ENCODE measurements at places on chromosomes 6 and 20.

GRCh38 chr20:38252292-38253288 is 7.9 kb downstream of the KIAA1755 start:
- no peak for DNase-seq

DNA sequence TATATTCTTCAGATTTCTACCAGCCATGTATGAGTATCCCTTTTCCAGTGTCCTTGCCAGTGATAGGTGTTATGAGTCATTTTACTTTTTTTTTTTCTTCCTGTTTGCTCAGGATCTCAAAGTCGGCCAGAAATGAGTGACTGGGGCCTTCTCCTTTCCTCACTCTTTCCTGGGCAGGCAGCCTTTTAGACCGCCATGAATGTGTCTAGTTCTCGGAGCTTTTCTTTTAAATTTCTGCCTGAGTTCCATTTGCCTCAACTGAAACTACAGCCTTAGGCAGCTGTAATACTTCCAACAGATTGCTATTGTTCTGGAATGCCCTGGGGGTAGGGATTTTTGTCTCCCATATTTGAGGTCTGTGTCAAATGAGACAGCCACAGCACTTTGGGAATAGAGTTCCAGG is 83.7 kb downstream of the STXBP5 start:
- no peak for DNase-seq

DNA sequence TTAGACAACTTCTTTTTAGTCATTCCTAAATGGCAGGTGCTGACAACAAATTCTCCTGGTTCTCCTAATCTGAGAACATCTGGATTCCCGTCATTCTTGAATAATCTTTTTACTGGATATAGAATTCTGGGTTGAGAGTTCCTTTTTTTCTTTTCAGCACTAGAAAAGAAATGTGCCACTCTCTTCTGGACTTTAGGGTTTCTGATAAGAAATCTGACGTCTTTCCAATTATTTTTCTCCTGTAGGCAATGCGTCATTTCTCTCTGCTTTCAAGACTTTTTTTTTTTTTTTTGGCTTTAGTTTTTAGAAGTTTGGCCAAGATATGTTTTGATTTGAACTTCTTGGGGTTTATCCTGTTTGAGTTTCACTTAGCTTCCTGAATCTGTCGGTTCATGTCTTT is 66.1 kb upstream of the RNF24 start:
- DNase-seq: no peak

- no peak for DNase-seq
Measured at GRCh38 chr6:97282238-97282725, 734 bp downstream of the MMS22L start.

- no peak for DNase-seq
Measured at GRCh38 chr6:138970159-138970558, 17.9 kb downstream of the REPS1 start.

GRCh38 chr6:133804265-133804664 is 84.6 kb upstream of the TCF21 start:
- DNase-seq: no peak

DNA sequence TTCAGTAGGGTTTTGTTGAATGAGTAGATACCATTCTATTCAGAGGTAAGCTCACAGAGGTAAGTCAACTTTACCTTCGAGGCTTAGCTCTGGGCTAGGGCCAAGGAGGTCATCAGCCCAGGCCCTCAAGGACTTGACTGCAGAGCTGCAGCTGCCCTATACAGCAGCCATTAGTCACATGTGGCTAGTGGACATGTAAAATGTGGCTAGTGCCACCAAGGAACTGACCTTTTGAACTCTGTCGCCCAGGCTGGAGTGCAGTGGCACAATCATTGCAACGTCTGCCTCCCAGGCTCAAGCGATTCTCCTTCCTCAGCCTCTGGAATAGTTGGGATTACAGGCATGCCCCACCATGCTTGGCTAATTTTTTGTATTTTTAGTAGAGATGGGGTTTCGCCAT is 47.9 kb upstream of the EPB41L1 start:
- no peak for DNase-seq

DNA sequence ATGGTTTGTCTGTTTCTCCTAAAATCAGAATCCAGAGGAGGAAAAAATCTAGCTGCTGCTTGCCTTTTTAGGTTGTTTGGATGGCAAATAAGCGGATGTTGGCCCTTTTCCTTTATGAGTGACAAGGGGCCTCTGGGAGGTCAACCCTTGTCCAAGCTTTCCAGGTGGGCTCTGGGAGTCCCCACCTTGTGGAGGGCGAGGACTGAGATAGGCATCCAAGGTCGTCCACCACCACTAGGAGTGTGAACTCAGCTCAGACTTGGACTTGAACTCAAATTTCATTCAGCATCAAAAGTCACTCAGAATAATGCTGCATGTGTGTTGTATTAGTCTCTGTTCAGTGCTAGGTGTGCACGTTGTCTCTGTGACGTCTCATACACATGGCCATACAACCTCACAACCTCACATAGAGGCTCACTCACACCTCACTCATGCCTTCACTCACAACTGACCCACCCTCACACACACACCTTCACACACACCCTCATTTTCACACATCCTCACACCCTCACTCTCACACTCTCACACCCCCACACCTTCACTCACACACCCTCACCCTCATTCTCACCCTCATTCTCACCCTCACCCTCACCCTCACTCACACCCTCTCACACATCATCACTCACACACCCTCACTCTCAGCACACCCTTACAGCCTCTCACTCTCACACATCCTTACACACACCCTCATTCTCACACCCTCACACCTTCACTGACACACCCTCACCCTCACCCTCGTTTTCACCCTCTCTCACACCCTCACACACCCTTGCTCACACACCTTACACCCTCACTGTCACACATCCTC is 18.0 kb downstream of the DYNLT1 start:
- no peak for DNase-seq

GRCh38 chr6:8855411-8855810 is 420.1 kb upstream of the SLC35B3 start:
- no peak for DNase-seq

DNA sequence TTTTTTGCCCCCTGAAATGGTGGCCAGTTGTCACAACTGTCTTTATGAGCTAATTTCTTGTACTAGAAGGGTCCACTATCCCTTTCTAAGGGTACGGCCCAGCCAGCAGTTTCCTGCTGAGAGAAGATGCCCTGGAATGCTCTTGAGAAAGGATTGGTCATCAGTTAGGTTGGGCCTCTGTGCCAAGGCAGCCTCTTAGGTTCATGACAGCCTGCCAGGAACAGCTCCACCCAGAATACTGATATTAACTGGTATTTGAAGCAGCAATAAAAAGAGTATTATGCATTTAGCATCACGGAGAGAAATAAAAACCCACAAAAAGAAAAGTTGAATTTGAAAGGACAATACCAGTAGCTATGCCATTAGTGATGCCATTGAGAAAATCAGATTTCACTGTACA is 9.0 kb upstream of the HINT3 start:
- DNase-seq: no peak

- no peak for DNase-seq
Measured at GRCh38 chr6:71049198-71049770, 92.4 kb upstream of the B3GAT2 start.

- DNase-seq: no peak
Measured at GRCh38 chr6:123519189-123519505, 117.6 kb downstream of the TRDN start.

DNA sequence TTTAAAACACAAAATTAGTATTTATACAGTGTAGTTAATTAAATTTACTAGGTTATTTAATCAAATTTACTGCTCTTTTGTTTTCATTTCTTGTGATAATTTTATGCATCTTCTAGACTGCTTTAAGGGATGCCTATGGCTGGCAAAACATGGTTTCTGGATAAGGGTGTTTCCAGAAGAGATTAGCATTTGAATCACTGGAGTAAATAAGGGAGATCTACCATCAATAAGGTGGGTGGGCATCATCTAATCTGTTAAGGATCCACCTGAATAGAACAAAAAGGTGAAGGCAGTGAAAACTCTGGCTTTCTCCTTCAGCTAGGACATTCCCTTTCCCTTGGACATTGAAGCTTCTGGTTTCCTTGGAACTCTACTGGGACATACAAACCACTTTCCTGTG is 146.2 kb upstream of the LAMA2 start:
- no peak for DNase-seq
